ENCODE measurements at places on chromosomes 7 and 10. TPM values are rescaled to one million over a fixed set of nuclear protein-coding genes. Genes with fewer than 3 reads are reported as not detected.

The ACBD7 gene
- total RNA-seq, result 68.7 TPM

The CYP2W1 gene
- 0.06 TPM for total RNA-seq

The SMKR1 gene
- 0.53 TPM for total RNA-seq

The HGF gene
- total RNA-seq, result 0.22 TPM

The TRIM73 gene
- total RNA-seq, result 4.4 TPM

The HTR7 gene
- not detected for total RNA-seq

- no peaks in the 10 kb centered on the region for H3K36me3 ChIP-seq
- peak overlapping the region; percentile 69 for H3K4me3 ChIP-seq
- peaks cover 54% of the 10 kb centered on the region for H3K27me3 ChIP-seq
- DNase-seq, result peak; percentile 80
- no peaks in the 10 kb centered on the region for H3K4me1 ChIP-seq
Measured at GRCh38 chr7:18086165-18087025, 58.7 kb upstream of the PRPS1L1 start.

GRCh38 chr7:29749701-29750321, 56.5 kb upstream of the WIPF3 start:
- no peak for DNase-seq
- no peak overlapping the region for H3K27ac ChIP-seq
- no peaks in the 10 kb centered on the region for H3K27me3 ChIP-seq
- H3K36me3 ChIP-seq, result no peaks in the 10 kb centered on the region
- no peaks in the 10 kb centered on the region for H3K4me1 ChIP-seq

GRCh38 chr10:78726171-78726570, 342.6 kb upstream of the ZMIZ1 start:
- H3K4me3 ChIP-seq, result no peak overlapping the region
- no peaks in the 10 kb centered on the region for H3K27me3 ChIP-seq
- DNase-seq, result no peak
- H3K4me1 ChIP-seq, result no peaks in the 10 kb centered on the region
- no peak overlapping the region for H3K27ac ChIP-seq

- peaks cover 35% of the 10 kb centered on the region for H3K27me3 ChIP-seq
- H3K36me3 ChIP-seq, result no peaks in the 10 kb centered on the region
- no peak within 1 kb of the TSS for H3K27ac ChIP-seq
- peak; percentile 89 for DNase-seq
Measured at GRCh38 chr10:5666008-5666840, at the start of gene ASB13. Gene ASB13 (minus strand): TSS chr10:5666595. CDS start chr10:5666551, 44 bp downstream.

DNA sequence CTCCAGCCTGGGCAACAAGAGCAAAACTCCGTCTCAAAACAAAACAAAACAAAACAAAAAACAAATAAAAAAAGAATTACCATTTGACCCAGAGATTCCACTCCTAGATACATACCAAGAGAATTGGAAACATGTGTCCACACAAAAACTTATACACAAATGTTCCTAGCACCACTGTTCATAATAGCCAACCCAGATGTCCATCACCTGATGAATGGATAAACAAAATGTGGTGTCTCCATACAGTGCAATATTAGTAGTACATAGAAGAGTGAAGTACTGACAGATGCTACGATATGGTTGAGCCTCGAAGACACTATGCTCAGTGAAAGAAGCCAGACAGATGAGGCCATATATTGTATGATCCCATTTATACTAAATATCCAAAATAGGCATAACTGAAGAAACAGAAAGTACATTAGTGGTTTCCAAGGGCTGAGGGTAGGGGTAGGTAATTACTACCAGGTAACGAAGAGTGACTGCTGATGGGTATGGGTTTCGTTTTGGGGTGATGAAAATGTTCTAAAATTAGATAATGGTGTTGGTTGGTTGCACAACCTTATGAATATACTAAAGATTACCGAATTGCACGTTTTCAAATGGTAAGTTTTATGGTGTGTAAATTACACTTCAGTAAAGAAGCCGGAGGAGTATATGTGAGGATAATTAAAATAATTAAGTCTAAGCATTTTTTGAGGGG, 20.0 kb downstream of the MYO1G start:
- DNase-seq, result no peak
- H3K27me3 ChIP-seq, result peaks cover 46% of the 10 kb centered on the region
- H3K27ac ChIP-seq, result no peak overlapping the region
- no peaks in the 10 kb centered on the region for H3K4me1 ChIP-seq
- no peaks in the 10 kb centered on the region for H3K36me3 ChIP-seq

DNA sequence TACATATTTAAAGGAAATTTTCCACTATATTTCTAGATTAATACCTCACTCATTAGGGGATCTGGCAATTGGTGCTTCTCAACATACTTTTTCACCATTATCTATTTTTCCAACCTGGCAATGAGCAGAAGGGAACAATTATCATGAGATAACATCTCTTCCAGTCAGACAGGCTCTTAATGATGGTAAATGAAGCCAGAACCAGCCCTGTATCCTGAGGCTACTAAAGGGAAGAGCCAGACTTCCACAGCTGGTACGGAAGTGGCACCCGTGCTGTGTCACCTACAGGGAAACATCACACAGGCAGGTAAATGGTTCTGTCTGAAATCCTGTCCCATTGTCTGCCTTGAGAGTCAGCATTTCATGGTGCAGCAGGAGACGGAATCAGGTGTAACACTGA, 75.9 kb downstream of the ELMO1 start:
- no peak for DNase-seq
- H3K27me3 ChIP-seq, result no peaks in the 10 kb centered on the region
- H3K4me1 ChIP-seq, result peaks cover 18% of the 10 kb centered on the region
- no peaks in the 10 kb centered on the region for H3K36me3 ChIP-seq

DNA sequence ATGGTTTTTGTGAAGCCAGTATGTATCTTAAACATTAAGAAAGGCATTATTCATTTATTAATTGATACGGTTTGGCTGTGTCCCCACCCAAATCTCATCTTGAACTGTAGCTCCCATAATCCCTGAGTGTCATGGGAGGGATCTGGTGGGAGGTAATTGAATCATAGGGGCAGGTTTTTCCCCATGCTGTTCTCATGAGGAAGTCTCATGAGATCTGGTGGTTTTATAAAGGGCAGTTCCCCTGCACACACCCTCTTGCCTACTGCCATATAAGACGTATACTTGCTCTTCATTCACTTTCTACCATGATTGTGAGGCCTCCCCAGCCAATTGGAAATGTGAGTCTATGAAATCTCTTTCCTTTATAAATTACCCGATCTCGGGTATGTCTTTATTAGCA, 28.1 kb downstream of the OTUD1 start:
- no peaks in the 10 kb centered on the region for H3K36me3 ChIP-seq
- no peak overlapping the region for H3K27ac ChIP-seq
- no peak for DNase-seq
- no peak overlapping the region for H3K4me3 ChIP-seq

Measured in neural progenitor cell (in vitro differentiated cells).